Renal pelvis (tissue), 12 donors: ENCODE measurements at places on chromosomes 13 and 19. TPM values are rescaled to one million over a fixed set of nuclear protein-coding genes. Genes with fewer than 3 reads are reported as not detected.

The CACNG7 gene
- 0.70 TPM for polyA plus RNA-seq

DNA sequence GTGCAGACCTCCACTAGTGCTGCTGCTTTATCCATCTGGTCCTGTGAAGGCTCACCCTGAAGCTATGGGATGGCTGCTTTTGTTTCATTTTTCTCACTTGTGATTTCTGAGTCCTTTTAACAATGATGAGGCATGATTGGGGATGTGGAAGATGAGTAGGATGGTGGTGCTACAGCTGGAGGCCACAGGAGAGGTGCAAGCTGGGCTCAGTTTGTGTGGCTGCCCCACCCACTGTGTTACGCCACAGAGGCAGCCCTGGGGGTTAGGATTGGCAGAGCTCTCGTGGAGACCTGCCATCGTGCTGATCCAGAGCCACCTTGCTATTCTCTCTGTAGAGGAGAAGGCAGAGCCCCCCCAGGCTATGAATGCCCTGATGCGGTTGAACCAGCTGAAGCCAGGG lies 19.6 kb upstream of the QTRT1 start:
- DNase-seq, result no peak

The OR7A5 gene
- not detected for polyA plus RNA-seq

DNA sequence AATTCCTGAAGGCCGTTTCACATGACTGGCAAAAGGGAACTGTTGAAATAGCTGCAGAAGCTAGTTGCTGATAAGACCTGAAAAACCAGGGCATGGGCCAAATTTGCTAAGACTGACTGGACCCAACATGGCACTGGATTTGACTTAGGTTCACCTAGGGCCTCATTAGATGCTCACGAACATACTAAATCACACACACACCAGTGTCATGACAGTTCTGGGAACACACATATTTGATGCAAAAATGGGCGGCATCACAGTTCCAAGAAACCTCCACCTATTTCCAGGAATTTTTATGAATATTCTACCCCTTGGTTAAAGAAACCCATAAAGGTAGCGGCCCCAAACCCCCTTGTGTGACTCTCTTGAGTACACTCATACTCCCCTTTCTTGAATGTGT lies 99.6 kb upstream of the OBI1 start:
- no peak for DNase-seq

- DNase-seq, result no peak
Measured at GRCh38 chr19:12596485-12596884, 14.1 kb downstream of the ZNF490 start.

GRCh38 chr13:88622362-88622973 lies 951.3 kb downstream of the SLITRK5 start:
- DNase-seq, result no peak
